Fibroblast of lung (primary cell): ENCODE measurements at places on chromosomes 1 and 21. TPM values are rescaled to one million over a fixed set of nuclear protein-coding genes. Genes with fewer than 3 reads are reported as not detected.

The ERICH3 gene
- not detected in 2 replicates for polyA plus RNA-seq

The PRPF38A gene
- polyA plus RNA-seq: 22.4 and 24.6 TPM in 2 replicates

The CAPN8 gene
- not detected in 2 replicates for polyA plus RNA-seq

The CYB5RL gene
- polyA plus RNA-seq: 4.1 and 5.0 TPM in 2 replicates

The IFNLR1 gene
- 0.02 TPM in 1 of 2 replicates, not detected in the other for polyA plus RNA-seq

The SERPINC1 gene
- polyA plus RNA-seq: 0.06 TPM in 1 of 2 replicates, not detected in the other

The ADORA3 gene
- polyA plus RNA-seq: not detected in 2 replicates

The LDLRAD2 gene
- polyA plus RNA-seq: 0.03 TPM in 1 of 2 replicates, not detected in the other

The SDHB gene
- 136 and 155 TPM in 2 replicates for polyA plus RNA-seq

The ZMYND12 gene
- 0.16 and 0.56 TPM in 2 replicates for polyA plus RNA-seq

The CAPN9 gene
- polyA plus RNA-seq: 0.05 TPM in 1 of 2 replicates, not detected in the other

The KCNAB2 gene
- 2.1 and 2.2 TPM in 2 replicates for polyA plus RNA-seq

The DNAI4 gene
- polyA plus RNA-seq: 1.6 and 2.0 TPM in 2 replicates

The CFAP107 gene
- not detected in 2 replicates for polyA plus RNA-seq

The LEFTY1 gene
- not detected in 2 replicates for polyA plus RNA-seq

The ACKR1 gene
- polyA plus RNA-seq: not detected in 2 replicates

- DNase-seq: peak; percentile 18
These were observed 22.1 kb upstream of the ACTA1 start for GRCh38 chr1:229456016-229456415.

GRCh38 chr1:212914789-212915188, 35.6 kb upstream of the VASH2 start:
- no peak for DNase-seq

DNA sequence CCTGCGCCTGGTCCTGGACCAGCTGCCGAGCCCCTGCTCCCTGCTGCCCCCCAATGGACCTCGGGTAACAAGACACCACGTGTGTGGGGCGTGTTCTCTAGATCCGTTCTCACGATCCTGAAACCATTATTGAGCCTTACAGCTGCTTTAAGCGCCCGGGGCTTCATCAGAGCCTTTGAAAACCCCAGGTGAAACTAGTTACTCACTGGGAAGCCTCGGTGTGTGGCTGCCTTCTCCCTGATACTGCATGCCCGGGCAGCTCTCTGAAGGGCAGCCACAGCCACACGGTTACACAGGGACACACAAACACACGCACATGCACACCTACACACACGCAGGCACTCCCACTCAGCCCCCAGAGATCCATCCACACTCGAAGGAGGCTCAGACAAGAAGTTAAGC, 5.3 kb downstream of the HES2 start:
- DNase-seq: peak; percentile 58

- no peak for DNase-seq
These were observed 216.0 kb downstream of the SLC45A1 start for GRCh38 chr1:8533907-8534306.

- DNase-seq: no peak
These were observed 390.9 kb upstream of the ADGRL2 start for GRCh38 chr1:81409780-81410274.

DNA sequence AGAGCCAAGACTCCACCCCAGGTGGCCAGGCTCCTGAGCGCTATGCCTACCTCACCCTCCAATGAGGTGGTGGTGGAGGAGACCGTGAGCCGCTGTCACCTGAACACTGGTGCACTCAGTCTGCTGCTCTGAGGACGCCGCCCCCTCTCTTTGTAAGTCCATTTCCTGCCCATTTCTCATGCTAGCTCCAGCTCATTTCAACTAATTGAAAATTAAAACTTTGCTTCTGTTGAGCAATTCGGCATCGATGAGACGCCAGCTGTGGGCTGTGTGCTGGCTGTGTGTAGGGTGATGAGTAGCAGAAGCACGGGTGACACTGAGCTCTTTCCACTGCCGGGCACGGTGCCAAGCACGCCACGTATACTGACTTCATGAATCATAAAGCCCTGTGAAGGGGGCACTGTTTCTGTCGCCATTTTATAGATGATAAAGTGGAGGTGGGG, 11.2 kb downstream of the TNFRSF1B start:
- peak; percentile 93 for DNase-seq

- peak; percentile 59 for DNase-seq
These were observed 1.1 kb upstream of the CACYBP start for GRCh38 chr1:174998569-174999215.

GRCh38 chr1:226185141-226186036, 1.2 kb downstream of the ACBD3 start:
- peak; percentile 45 for DNase-seq

- no peak for DNase-seq
These were observed 2.0 kb downstream of the KCNA3 start for GRCh38 chr1:110672753-110673108.

DNA sequence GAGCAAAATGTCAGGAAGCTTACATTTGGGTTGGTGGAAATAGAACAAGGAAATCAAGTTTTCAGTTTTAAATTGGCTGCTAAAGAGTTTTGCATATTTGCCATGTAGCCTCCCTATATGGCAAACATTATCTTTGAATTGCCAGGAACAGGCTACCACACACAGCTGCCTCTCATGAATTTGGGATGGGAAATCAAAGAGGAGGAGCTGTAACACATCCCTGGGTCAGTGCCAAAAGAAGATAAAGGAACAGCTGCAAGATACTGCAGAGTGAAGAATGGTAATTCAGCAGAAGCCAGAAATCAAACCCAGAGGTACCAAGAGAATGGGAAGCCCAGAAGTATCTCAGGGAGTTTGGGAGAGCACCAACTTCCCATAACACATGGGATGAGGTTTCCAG, 18.6 kb upstream of the RASAL2 start:
- DNase-seq: no peak

- DNase-seq: no peak
These were observed 258.7 kb upstream of the DMRTA2 start for GRCh38 chr1:50681931-50682330.

DNA sequence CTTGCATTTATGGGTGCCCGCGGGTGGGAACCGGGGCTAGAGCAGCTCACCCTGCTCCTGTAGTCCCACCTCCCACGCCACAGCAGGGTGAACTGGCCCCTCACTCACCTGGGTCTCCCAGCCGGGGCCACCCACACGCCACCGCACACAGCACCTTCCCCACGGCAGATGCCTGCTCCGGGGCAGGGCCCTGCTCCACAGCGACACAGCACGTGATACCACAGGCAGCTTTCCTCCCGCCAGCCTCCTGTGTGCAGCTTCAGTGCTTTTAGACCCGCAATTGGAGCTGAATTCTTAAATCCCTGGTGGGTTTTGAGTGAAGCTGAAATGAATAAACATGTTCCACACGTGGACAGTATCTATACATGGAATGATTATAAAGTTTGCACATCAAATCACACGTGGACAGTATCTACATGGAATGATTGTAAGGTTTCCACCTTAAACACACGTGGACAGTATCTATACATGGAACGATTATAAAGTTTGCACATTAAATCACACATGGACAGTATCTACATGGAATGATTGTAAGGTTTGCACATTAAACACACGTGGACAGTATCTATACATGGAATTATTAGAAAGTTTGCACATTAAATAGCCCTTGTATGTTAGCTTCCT, 93.1 kb upstream of the COL6A1 start:
- no peak for DNase-seq

DNA sequence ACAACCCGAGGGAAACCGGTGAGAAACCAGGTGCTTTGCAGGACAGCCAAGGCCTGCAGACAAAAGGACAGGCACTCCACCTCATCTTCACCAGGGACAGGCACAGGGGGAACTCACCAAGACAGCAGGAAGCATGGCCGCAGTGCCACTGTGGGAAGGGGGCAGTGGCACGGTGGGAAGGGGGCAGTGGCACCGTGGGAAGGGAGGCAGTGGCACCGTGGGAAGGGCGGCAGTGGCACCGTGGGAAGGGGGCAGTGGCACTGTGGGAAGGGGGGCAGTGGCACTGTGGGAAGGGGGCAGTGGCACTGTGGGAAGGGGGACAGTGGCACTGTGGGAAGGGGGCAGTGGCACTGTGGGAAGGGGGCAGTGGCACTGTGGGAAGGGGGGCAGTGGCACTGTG, 28.4 kb upstream of the LRRC47 start:
- DNase-seq: no peak

DNA sequence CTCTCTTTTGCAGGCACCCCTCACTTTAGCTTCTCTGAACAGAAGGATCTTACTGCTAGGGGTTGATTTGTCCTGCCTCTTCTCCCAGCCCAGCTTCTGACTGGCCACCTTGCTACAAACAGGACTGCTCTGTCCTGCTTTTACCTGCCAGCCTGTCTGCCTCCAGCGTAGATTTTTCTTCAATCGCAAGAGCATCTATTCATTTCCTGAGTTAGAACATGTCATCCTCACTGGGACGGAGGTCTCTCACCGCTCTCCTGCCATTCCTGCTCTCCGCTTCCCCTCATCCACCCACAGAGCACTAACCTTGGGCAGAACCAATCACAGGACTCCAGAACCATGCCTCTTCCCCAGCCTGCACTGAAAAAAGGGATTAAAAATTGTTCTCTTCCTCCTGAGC, 3.5 kb upstream of the ATP1B1 start:
- no peak for DNase-seq

DNA sequence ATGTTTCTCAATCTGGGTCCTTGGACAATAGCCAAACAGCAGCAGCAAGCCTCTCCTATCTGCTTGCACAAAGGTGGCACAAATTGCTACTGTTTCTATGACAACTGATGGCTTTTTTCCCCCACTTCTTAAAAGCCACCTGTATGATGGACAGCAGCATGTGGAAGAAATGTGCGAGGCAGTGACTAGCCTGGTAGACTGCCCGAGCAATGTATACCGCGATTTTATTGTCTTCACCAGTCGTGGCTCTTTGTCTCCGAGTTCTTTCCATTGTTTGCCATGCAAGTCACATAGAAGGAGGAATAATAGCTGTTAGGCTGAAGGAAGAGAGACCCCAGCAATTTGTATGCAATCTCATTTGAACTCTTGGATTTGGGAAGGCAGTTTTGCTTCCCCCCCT, 79.4 kb downstream of the S1PR1 start:
- no peak for DNase-seq

GRCh38 chr1:2250721-2251281, 22.7 kb downstream of the SKI start:
- no peak for DNase-seq

DNA sequence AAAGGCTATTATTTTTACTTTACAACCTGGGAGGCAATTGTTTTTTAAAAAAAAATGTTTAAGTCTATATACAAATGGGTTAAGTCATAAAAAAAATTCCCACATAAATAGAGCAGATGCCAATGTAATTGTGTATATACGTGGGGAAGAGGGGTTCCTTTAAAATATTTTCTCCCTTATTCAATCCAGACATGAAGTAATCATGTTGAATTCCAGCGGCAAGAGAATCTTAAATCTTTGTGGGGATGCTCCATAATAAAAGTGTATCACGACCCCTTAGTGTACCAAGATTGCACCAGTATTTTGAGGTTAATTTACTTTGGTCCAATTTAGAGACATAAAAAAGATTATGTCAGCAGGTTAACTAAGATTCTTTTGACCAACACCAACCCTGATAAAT, 62.1 kb downstream of the ARID4B start:
- peak; percentile 9 for DNase-seq

DNA sequence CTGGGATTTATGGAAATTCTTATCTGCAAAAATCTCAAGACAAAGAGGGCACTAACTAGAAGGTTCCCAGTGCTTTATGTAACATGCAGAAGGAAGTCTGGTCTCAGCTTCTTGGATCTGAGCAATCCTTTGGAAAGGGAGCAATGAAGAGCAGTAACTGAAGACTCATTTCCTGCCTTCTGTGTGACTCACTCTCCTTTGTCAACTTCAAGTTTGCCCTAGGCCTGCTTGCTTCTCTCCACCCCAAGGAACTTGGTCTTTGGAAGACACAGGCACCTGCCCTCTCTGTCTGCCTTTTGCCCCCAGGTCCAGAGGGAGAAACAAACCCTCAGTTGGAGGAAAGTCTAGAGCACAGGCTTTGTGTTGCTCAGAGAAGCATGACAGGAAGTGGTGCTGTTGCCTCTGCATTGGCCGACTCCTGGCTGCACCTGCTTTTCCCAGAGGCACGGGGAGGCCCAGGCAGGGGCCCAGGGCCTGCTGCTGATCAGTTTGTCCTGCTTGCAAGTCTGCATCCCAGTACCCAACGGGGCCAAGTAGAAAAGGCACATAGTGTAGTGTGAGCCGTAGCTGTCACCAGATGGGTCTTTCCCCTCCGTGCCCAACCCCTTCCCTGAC, 137.2 kb downstream of the DHRS3 start:
- DNase-seq: peak; percentile 97

DNA sequence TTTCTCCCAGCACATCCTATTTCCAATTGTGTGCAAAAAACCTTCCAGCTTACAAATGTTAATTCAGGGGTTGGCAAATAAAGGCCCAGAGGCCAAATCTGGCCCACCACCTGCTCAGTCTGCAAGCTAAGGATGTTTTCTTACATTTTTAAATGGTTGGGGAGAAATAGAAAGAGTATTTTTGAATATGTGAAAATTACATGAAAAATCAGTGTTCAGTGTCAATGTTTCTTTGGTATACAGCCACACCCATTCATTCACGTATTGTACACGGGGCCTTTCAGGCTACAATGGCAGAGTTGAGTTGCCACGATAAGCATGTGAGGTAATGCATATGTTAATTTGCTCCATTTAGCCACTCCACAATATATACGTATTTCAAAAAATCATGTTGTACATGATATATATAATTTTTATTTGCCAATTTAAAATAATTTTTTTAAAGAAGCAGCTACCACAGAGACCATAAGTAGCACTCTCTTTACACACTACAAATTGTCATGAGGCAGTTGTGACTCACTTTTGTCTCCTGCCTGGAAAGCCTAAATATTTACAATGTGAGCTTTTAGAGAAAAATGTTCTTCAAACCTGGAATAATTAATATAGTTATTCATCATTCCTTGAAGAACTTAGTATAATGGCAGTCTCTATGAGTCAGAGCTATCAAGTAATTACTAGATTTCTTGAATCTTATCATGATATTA, 189.6 kb downstream of the SMYD3 start:
- DNase-seq: peak; percentile 83

- DNase-seq: peak; percentile 67
These were observed 448.6 kb downstream of the SETD4 start for GRCh38 chr21:35611708-35612132.

GRCh38 chr1:20311289-20311688, 20.6 kb downstream of the VWA5B1 start:
- peak; percentile 26 for DNase-seq

DNA sequence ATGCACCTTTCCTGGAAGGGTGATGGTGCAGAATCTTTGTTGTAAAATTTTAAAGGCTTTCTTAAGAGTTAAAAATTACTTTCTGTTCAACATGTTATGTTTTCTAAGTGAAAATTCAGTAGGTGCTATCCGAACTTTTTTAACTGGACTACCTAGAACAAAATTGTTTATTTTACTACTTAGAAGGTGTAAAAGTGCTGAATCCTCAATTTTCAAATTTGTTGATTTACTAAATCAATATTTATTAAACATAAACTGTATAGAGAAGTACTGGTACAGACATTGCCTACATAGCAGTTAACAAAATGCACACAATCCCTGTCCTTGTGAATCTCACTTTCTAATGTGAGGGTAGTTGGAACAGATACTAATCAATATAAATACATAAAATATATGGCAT, 277.5 kb downstream of the CTH start:
- no peak for DNase-seq

DNA sequence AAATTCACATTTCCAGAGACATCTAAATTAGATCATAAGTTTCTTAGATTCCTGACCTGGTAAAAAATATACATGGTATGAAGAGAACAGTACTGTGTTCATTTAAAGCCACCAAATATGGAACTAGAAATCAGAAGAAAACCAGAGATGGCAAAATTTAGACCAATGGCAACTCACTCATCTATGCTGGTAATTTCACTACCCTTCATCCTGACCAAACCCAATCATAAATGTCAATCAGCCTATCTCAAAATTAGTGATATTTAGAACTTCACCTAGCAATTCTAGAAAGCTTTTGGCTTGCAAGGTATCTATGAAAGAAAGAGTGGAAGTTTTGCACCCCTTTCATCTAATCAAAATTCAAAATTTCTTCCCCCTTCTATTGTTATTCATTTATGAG, 107.7 kb downstream of the NIBAN1 start:
- no peak for DNase-seq
